ENCODE measurements at places on chromosomes 16 and 17. TPM values are rescaled to one million over a fixed set of nuclear protein-coding genes. Genes with fewer than 3 reads are reported as not detected.

DNA sequence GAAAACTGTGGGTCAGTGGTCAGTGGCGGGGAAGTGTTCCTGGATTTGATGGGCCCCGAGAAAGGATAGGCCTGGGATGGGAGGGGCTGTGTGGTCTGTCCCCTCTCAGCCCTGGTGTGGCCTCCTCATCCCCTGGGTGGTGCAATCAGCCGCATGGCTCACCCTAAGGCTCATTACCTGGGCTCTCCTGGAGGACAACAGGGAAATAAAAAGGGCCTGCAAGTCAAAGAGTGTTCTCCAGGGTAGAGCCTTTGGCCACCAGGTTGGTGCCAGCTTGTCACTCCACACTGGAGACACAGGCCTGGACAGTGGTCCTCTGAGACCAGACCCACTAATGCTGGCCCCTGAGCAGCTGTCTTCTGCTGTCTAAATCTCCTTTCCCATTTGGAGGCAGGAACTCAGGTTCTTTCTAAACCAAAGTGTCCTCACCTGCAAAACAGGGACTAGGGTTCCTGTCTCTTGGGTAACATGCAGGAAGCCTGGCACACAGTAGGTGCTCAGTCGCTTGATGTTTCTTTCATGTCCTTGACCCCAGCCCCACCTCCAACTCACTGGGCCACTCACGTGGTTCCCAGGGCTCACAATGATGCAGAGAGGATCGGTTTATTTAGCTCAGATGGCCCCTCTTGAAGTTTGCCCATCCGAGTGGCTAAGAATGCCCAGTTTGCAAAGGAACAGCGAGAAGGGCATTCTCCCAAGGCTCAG, 2.4 kb downstream of the NDRG4 start:
- no peak for DNase-seq

GRCh38 chr16:30534368-30535105, at the start of gene ZNF747:
ZNF747 (minus strand) TSS chr16:30534858; CDS start chr16:30534679, 179 bp downstream.
- peak; percentile 88 for DNase-seq

The RPS15A gene
- 1,662 TPM for total RNA-seq

The KRTAP2-2 gene
- total RNA-seq: not detected
